ENCODE measurements at places on chromosomes 11 and 22.

GRCh38 chr11:1336836-1337646, 27.6 kb upstream of the TOLLIP start:
- no peak for DNase-seq

DNA sequence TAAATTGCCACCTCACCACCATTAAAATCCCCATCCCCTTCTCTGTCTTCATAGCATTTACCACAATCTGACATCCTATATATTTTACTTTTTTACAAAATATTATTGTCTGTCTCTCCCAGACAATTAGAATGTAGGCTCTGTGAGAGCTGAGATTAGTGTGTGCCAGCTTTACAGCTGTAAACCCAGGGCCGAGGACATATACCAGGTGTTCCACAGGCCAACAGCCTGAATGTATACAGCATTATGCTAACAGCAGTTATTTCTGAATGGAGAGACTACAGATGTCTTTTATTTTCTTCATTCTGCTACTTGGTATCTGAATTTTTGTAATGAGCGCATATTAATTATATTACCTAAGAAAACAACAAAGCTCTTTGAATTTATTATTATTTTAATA, 36.7 kb downstream of the FZD4 start:
- DNase-seq = no peak

DNA sequence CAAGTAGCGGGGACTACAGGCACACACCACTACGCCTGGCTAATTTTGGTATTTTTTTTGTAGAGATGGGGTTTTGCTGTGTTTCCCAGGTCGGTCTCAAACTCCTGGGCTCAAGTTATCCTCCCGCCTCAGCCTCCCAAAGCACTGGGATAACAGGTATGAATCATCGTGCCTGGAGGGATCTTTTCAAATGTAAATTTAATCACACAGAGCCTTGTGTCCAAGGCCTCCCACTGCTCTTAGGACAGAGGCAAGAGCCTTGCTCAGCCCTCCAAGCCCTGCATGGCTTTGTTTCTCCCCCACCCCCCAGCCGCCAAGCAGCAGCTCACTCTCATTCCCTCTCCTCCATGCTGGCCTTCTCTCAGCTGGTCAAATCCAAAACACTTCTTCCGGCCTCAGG, 75.3 kb upstream of the CREB3L1 start:
- no peak for DNase-seq

- no peak for DNase-seq
These were observed 51.0 kb downstream of the SYTL2 start for GRCh38 chr11:85759915-85760314.

- no peak for DNase-seq
These were observed 1320.5 kb downstream of the BRD1 start for GRCh38 chr22:48507171-48507570.

All from T1000 (cell line).